ENCODE measurements at places on chromosomes 2 and 18. TPM values are rescaled to one million over a fixed set of nuclear protein-coding genes. Genes with fewer than 3 reads are reported as not detected.

MAIP1 gene
- 17.0 TPM for polyA plus RNA-seq

PCARE gene
- 0.25 TPM for polyA plus RNA-seq

WNT6 gene
- polyA plus RNA-seq: 0.19 TPM

DNA sequence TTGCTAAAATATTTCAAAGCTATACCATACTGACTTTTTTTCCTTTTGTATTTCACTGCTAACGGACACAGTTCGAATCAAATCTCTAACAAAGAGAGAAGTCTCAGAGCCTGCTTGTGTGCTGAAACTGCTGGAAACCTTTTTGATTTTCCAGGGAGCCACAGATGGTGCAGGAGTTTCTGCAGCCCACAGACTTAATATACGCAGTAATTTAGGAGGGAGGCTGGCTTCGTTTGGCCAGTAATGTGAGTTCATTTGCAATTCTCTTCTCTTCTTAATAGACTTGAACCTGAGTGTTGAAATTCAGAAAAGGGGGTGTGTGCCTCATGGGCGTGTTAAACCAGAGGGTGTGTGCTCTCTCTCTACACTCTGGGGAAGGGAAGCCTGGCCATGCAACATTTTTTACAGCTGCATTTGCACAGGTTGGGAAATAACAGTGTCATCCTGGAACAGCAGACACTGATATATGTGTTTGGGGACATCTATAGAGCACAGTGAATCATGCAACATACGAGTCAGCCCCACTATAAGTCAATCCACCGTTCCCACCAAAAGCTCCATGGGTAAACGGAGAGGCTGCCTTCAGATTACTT is 333.0 kb downstream of the CLIP4 start:
- no peak for DNase-seq

DNA sequence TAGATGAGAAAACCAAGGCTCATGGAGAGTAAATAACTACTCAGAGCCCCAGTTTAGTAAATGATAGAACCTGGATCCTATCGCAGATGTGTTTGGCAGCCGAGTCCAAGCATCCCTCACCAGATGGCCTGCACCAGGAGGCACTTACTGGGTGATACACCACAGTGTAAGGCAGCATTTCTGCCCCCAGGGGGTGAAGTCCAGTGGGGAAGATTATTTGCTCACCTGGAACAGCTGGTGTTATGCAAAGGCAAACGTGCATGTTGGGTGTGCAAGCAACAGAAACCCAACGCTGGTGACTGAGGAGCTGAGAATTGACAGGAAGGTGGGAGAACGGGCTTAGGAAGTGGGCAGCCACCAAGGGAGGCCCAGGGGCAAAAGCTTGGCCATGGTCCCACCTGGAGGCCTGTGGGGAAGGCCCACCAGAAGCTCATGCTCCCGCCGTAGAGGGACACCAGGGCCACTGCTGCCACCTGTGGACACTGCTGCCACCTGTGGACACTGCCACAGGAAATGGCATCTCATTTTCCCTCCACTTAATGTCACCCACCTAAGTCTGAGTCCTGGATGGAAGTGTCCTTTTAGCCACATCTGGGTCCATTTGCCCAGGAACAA is 100.6 kb downstream of the TFCP2L1 start:
- no peak for DNase-seq
